ENCODE measurements at places on chromosomes 3 and 15.

DNA sequence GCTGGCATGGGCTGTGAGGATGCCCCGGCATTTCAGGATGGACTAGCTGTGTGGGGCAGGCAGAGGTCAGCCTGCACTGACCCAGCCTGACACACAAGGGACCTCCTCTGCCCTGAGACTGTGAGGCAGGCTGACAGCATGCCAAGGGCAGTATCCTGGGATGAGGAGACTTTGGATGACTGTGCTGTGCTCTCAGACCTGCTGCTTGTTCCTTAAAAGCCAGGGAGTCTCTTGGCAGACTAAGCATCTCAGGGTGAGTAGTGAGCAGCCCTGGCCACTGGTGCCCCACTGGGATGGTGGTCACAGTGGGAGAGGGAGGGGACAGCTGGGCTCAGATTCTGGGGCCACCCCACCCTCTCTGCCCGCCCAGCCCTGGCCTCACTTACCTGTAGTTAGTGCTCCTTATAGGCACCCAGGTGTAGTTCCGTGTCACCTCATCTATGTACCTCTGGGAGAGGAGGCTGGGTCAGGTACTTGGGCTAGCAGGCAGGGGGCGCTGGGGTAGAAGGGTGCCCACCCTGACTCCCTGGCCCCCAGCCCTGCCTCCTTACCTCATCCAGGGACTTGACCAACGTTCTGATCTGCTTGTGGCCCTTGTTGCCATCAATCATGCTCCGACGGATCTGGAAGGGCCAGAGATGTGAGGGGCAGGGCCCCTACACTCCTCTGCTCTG lies 16.1 kb upstream of the TMEM115 start:
- DNase-seq, result no peak
- H3K4me1 ChIP-seq, result peaks cover 12% of the 10 kb centered on the region
- H3K4me3 ChIP-seq, result no peak overlapping the region
- H3K27me3 ChIP-seq, result no peaks in the 10 kb centered on the region

DNA sequence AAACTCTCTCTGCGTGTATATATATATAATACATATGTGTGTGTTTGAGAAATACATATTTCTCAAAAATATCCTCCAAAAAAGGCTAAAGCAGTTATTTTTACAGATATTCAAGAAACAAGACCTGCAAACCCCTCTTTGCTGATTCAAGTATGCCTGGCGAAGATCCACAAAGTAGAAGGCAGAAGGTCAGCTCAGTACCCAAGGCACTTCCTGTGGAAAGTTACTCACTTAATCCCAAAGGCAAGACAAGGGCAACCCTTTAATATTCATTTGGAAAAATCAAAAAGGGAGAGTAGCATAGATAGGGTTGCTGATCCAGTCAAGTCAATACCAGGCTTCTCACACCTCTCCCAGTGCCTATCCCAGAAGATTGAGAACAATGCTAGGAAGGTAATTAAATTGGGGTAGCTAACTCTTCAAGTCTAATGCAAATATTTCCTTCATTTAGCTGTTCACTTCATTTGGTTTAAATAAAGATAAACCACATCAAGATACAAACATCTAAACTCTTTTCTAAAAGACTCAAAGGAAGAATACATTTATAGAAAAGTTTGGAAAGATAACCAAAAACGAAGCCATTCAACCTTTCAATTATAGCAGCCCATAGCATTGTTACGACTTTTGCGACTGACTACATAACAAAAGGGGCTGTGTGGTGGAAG lies 7.2 kb downstream of the COX17 start:
- H3K4me3 ChIP-seq, result no peak overlapping the region
- H3K27me3 ChIP-seq, result no peaks in the 10 kb centered on the region
- no peak overlapping the region for H3K27ac ChIP-seq
- peaks cover 43% of the 10 kb centered on the region for H3K36me3 ChIP-seq

DNA sequence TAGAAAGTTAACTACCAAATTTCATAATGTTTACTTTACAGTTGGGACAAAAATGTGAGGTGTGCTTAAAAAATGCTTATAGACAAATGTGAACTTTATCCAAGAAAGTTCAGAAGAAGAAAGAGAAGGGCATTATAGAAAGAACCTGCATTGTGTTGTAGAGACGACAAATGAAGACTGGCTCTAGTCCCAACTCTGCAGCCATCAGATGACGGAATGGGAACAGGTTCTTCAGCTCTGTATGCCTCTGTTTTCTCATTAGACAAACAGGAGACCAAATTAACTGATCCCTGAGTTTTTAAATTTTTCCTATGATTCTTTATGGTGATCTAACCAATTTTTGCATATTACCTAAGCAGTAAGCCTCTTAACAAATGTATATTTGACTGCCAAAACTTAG lies 49.2 kb downstream of the PDZRN3 start:
- H3K27me3 ChIP-seq, result peaks cover 16% of the 10 kb centered on the region
- no peaks in the 10 kb centered on the region for H3K4me1 ChIP-seq
- no peaks in the 10 kb centered on the region for H3K36me3 ChIP-seq
- no peak for DNase-seq

DNA sequence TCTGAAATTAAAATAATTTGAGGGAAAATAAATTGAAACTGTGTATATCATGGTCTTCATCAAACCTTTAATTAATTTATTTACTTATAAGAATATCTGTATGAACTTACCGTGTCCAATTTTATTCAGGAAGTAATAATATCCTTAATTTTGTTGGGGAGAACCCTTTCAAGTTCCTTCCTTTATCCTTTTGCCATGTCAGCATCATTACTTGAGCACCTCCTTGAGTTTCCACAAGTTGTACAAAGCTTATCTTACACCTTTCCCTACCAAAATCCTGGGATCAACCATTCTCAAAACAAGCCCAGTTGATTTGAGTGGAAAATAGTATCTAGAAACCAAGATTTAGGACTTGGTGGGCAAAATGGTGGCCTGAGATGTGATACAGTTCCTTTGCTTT lies 37.3 kb downstream of the PLSCR2 start:
- no peaks in the 10 kb centered on the region for H3K4me1 ChIP-seq
- H3K4me3 ChIP-seq, result no peak overlapping the region
- no peaks in the 10 kb centered on the region for H3K36me3 ChIP-seq

GRCh38 chr3:187888701-187889100 lies 143.4 kb upstream of the BCL6 start:
- no peak for DNase-seq
- no peak overlapping the region for H3K27ac ChIP-seq
- no peaks in the 10 kb centered on the region for H3K27me3 ChIP-seq
- H3K4me1 ChIP-seq, result no peaks in the 10 kb centered on the region
- no peak overlapping the region for H3K4me3 ChIP-seq

GRCh38 chr3:119924111-119925094 lies 142.5 kb downstream of the NR1I2 start:
- H3K27ac ChIP-seq, result no peak overlapping the region
- H3K4me1 ChIP-seq, result no peaks in the 10 kb centered on the region
- H3K36me3 ChIP-seq, result peaks cover 5% of the 10 kb centered on the region
- H3K4me3 ChIP-seq, result no peak overlapping the region

- no peaks in the 10 kb centered on the region for H3K36me3 ChIP-seq
- peaks cover 10% of the 10 kb centered on the region for H3K4me1 ChIP-seq
- no peak overlapping the region for H3K27ac ChIP-seq
- H3K4me3 ChIP-seq, result no peak overlapping the region
Observed at GRCh38 chr3:53773611-53774368, 72.4 kb downstream of the CHDH start.

GRCh38 chr3:187567661-187568121 lies 102.5 kb downstream of the SST start:
- no peak overlapping the region for H3K27ac ChIP-seq
- H3K4me1 ChIP-seq, result peaks cover 6% of the 10 kb centered on the region
- H3K36me3 ChIP-seq, result no peaks in the 10 kb centered on the region
- DNase-seq, result no peak

DNA sequence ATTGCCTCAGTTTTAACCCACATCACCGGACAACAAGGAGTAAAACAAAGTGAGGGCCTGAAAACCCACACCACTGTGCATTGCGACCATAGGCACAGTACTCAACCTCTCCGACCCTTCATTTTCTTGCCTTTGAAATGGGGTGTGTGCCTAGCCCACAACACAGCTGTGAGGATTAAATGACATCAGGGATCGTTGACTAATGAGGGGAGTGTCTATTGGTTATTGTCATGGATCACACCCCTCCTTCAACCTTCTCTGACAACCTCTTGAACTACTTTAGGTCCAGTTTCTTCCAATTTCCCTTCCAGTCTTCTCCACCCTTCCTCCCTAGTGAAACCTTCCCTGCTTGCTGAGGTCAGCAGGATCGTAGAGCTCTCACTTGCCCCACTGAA lies 89.5 kb downstream of the HES1 start:
- H3K27me3 ChIP-seq, result no peaks in the 10 kb centered on the region
- peaks cover 5% of the 10 kb centered on the region for H3K4me1 ChIP-seq
- H3K4me3 ChIP-seq, result no peak overlapping the region
- no peak overlapping the region for H3K27ac ChIP-seq
- no peak for DNase-seq
- no peaks in the 10 kb centered on the region for H3K36me3 ChIP-seq

- H3K36me3 ChIP-seq, result no peaks in the 10 kb centered on the region
- H3K4me1 ChIP-seq, result no peaks in the 10 kb centered on the region
- no peaks in the 10 kb centered on the region for H3K27me3 ChIP-seq
- H3K27ac ChIP-seq, result no peak overlapping the region
Observed at GRCh38 chr3:36957063-36957462, 12.2 kb upstream of the TRANK1 start.

GRCh38 chr3:24315356-24315755 lies 179.3 kb downstream of the THRB start:
- no peak overlapping the region for H3K4me3 ChIP-seq
- DNase-seq, result no peak
- no peaks in the 10 kb centered on the region for H3K27me3 ChIP-seq
- H3K27ac ChIP-seq, result no peak overlapping the region
- no peaks in the 10 kb centered on the region for H3K36me3 ChIP-seq
